ENCODE measurements at places on chromosomes 1 and 21.

GRCh38 chr1:239858529-239858928 is 233.2 kb upstream of the FMN2 start:
- DNase-seq: no peak

- DNase-seq: no peak
These were observed 587 bp downstream of the TMEM53 start for GRCh38 chr1:44673675-44674112.

DNA sequence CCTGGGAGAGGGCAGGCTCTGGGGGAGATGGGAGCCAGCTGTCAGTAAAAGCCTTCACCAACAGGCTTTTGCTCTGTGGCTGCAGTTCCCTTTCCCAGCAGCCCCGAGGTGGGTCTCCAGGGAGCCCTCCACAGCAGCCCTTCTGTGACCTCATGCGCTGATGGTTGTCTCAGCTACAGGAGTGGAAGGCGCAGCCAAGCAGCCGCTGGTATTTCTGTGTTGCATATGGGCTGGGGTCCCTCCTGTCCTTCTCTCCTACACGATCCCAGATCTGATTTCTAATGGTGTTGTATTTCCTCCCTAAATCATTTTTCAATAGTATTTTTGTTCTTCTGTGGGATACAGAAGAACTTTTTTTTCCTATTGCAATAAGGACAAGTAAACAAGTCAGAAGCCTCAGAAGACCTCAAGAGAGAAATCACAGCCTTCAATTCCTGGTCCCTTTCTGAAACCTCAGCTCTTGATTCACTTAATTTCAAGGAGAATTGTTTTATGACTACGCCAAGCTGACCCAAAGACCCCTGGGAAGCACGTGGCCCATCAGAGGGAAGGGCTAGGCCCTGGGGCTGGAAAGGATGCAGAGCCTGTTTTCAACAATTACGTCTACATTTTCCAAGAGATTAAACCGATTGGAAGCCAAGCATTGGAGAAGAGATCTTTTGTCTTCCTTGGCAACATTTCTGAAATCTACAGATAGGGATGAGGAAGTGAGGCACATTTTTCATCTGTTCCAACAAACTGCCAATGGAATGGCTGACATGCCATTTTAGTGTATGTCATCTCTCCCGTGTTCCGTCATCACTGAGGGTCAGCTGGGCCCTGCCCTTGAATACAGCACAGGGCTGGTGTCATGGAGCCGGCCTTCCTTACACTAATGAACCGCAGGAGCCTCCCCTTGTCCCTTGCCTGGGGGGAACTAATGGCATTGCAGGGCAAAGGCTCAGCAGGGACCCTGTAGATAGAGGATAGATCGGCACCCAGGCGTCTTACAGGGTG is 42.0 kb upstream of the SCCPDH start:
- DNase-seq: no peak

DNA sequence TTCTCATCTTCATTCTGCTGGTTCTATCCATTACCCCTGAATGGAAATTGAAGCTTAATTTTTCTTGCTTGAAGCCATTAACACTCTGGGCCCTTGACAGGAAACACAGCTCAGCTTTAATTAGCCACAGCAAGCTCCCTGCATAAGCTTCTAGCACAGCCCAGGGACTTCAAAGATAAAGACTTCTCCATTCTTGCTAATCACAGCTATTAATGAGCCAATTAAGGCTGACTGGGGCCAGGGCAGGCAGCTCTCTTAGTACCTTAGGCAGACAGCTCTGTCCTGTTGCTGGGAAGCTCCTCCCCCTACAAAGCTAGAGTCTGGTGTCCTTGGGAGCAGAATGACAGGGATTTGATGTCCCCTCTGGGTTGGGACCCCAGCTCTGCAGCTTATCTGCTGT is 27.9 kb upstream of the TRABD2B start:
- DNase-seq: no peak

DNA sequence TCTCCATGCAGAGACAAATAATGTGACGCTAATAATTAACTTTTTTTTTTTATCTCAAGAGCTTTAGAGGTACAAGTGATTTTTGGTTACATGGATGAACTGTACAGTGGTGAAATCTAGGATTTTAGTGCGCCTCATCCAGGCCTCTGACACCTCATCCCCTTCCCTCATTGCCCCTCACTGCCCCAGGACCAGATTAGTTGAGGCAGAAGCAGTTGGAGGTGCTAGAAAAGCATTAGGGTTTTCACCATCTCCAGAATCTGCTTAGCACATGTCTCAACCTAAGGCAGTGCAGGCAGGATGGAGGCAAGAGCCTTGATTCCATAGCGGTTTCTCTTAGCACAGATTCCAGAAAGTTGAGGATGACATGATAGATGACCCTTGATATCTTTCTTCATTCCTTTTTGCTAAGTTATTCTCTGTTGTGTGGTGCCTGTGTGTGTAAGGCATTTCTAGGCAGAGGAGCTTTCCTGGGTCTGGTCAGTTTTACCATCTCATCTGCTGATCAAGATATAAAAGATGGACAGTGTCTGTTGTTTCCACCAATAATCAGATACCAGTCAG is 16.3 kb upstream of the IL10 start:
- DNase-seq: no peak

DNA sequence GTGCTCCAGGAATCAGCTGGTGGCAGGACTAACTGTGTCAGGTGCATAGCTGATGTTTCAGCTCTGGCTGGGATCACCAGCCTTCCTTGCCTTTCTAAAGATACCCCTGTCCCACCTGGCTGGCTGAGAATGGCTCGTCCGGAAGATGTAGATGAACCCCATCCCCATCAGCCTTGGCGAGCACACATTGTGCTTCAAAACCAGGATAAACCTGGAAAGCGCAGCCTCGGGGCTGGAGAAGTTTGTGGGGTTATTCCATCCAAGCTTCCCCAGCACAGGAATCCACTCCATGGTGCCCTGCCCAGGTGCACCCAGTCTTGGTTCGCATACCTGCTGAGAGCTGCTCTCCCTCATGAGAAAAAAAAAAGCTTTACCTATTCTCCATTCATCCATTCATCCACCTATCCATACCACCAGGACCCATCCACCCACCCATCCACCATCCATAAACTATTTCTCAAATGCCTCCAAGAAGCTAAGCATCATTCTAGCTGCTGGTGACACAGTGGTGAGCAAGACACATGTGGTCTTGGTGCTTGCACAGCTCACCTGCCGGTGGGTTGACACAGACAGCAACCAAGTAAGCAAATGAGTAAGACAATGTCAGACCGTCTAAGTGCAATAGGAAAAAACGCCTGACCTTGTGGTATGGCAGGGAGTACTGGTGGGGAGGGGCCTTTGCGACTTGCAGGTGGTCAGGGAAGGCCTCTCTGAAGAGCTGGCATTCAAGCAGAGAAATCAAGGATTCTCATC is 94.0 kb downstream of the DMRTB1 start:
- no peak for DNase-seq

GRCh38 chr1:40824591-40825434 is 37.4 kb downstream of the CITED4 start:
- no peak for DNase-seq

- no peak for DNase-seq
These were observed 304.7 kb upstream of the PTBP2 start for GRCh38 chr1:96416701-96417444.

DNA sequence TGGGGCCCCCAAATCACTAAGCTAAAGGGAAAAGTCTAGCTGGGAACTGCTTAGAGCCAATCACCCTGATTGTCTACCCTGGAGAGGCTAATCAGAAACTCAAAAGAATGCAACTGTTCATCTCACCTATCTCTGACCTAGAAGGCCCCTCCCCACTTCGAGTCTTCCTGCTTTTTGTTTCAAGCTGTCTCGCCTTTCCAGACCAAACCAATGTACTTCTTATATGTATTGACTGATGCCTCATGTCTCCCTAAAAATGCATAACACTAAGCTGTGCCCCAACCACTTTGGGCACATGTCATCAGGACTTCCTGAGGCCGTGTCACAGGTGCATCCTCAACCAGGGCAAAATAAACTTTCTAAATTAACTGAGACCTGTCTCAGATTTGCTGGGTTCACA is 209.5 kb downstream of the APP start:
- no peak for DNase-seq

- DNase-seq: no peak
These were observed 180.2 kb downstream of the CRB1 start for GRCh38 chr1:197448121-197448779.

DNA sequence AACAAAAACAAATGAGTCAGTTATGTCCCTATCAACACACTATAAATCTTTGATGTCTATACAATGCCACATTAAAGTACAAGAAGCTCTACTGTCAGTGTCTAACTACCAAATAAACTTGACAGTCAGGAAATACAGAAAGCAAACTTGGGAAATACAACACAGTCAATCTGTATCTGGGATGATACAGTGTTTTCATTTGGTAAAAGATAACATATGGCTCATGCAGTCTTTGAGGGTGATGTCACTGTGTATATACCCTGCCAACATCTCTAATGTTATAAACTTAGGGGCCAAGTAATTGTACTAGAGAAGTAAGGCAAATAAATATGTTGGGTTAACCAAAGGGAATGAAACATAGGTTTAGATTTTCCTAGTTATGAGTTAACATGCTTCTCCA is 552.5 kb upstream of the ADAMTS5 start:
- DNase-seq: no peak

- DNase-seq: no peak
These were observed 30.4 kb downstream of the TRIM11 start for GRCh38 chr1:228376262-228376628.

GRCh38 chr1:213419401-213420030 is 368.5 kb downstream of the RPS6KC1 start:
- no peak for DNase-seq

GRCh38 chr21:35090403-35090802 is 41.3 kb upstream of the RUNX1 start:
- DNase-seq: no peak

DNA sequence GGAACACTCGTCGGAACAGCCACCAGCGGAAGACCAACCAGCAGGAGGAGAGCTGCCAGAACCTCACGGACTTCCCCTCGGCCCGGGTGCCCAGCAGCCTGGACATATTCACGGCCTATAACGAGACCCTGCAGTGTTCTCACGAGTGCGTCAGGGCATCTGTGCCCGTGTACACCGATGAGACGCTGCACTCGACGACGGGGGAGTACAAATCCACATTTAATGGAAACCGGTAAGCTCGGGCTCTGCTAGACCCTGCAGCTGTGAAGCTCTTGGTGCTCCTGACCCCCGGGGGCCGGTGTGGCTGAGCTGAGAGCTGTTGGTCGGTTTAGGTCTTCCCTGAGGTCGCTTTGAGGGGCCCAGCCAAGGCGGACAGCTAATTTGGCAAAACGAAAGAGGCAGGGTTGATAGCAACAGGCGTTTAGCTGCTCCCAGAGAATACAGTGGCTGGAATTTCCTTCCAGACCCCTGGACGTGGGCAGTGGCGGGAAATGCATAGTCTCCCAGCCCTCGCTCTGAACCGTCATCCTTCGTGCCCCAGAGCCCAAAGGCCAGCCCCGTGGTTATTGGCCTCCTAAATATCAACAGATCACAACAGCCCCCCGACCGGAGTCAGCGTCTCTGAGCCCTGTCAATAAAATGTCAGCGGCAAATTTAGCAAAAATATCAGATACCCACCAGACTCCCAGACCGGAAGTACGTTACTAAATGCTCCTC is 118.0 kb downstream of the AJAP1 start:
- no peak for DNase-seq

DNA sequence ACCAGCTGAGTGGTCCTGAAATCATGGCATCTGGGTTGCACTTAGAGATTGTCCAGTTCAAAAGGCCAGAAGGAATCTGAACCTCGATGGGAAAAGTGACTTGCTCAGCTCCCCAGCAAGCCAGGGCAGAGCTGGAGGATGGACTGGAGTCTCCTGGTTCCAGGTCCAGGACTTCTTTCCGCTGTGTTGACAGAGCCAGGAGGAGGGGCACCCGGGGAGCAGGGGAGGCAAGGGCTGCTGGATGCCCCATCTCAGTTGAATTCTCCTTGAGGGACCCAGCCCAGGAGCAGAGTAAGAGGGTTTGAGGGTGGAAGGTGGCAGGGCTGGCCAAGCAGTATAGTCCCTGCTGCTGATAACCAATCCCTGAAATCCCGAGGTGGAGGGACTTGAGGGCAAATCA is 2.4 kb upstream of the ALPL start:
- DNase-seq: no peak

- no peak for DNase-seq
These were observed 6.3 kb downstream of the LRRC53 start for GRCh38 chr1:74505928-74506710.

DNA sequence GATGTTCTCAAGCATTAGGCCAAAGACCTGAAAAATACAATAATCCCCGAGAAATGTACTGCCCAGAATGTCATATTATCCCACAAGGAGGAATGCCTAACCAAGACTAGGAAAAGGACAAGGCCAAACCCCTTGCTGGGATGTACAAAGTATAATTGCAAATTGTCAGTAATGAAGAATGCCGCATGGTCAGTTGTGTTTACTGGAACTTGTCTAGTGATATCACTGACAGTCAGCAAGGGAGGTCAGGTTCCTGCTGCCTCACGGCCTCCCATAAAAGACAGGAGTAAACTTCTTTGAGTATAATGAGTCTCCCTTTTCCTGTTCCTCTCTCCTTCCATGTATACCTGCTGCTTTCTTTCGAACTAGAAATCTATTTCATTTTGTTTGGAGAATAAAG is 222.8 kb downstream of the RHOU start:
- DNase-seq: no peak

- peak; percentile 85 for DNase-seq
These were observed at the start of gene NASP for GRCh38 chr1:45583666-45584350. TSS of gene NASP (plus strand) at chr1:45584041. CDS start at chr1:45584147, 106 bp downstream.

DNA sequence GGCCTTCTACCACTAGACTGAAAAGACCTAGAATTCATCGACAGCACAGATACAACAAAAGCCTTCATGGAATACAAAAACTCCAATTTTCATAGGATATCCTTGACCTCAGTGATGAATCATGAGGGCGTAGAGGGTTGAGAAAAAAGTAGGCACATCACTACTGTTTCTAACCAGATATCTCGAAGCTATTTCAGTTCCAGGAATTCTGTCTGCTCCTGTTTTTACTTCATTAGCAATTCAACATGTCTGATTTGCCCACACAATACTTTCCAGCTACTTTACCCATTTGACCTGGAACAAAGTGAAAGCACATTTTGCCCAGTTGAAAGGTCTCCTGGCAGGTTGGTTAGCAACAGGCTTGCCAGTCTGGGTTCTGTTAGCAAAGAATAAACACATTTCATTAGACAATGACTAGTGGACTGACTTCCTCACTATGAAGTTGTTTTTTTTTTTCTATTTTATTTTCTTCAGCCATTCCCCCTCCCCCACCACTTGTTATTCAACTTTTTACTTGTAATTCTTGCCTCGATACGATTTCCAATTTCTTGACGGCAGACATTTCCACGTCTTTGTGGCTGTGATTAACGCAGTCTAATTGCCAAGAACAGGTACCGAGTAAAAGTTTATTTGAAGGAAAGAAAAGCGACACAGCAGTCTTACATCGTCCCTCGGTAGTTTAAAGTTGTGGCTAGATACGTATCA is 4.0 kb upstream of the ZBTB18 start:
- DNase-seq: no peak
